Stimulated activated naive B cell treated with anti-CD40 and anti-IgM and Interleukin-4, amounts not matched to agents 10 μg/mL and 1 μg/mL and 100 μg/mL, for 72 hours (primary cell): ENCODE measurements at places on chromosomes 7 and 10.

DNA sequence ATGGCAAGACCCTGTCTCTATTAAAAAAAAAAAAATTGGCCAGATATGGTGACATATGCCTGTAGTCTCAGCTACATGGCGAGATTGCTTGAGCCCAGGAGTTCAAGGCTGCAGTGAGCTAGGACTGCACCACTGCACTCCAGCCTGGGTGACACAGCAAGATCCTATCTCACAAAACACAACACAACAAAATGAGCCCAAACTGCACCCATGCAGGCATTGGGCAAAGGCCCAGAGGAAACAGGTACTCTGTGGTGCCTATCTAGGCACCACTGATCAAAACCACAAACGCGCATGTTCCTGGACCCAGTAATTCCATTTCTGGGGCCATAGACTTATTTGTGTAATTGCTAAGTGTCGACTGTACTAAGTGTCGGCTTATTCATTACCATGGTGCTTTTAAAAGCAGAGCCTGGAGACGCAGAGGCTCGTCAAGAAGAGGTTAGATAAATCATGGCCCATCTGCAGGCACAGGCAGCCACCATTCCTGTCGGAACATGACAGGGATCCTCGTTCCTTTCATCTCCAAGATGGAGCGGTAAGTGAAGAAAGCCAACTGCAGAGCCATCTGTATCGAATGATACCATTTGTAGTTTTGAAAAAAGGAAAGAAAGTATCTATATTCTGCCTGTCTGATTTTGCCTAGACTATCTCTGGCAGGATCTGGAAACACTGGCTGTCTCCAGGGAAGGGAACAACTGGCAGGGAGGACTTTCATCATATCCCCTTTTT, 160.4 kb upstream of the RHEB start:
- DNase-seq, result no peak

DNA sequence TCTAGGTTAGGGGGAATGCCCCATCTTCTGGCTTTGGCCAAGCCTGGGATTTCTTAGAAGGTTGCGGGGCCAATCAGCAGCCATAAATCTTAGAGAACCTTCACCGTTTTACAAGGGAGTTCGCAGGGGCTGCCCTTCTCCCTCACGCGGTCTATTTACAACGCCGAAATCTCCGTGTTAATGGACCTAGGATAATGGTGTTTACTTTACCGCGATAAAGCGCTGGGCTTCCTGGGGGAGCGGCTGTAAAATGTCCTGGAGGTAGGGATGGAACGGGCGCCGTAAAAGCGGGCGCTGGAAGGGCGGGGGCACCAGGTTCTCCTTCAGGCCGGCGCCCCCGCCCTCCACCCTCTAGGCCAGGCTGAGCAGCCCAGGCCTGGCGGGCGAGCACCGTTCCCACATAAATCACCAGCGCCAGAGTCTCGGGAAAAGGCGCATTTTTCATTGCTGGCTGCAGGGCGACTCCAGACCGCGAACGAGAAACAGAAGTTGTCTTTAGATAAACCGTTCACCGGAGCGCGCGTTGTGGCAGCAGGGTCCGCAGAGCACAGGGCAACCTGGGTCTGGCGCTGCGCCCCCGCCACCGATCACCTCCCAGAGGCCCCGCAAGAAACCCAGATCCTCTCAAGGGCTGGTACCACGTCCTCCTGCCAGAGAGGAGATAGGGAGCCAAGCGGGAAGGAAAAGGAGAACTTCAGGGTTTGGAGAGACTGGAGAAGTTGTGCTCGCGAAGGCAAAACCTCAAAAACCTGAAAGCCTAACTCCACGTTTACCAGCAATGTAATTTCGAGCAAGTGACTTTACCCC, 12.5 kb upstream of the NKX2-3 start:
- DNase-seq, result no peak

GRCh38 chr7:142833174-142834048, 21.5 kb upstream of the EPHB6 start:
- DNase-seq, result no peak

DNA sequence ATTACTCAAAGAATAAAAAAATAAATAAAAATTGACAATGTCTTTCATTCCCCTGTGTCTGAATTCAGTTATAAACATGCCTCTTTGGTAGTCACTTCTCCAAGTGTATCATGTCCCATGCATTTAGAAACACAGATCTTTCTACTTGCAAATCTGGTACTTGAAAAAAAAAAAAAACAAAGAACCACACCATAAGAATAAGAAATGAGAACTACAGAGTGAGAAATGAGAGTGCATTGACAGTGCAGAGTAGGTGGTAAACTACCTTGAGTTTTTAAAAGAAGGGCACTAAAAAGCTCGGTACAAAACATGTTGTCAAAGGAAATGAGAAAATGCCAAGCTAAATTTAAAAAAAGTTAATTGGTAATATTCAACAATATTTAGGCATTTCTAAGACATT, 123.0 kb downstream of the GPR85 start:
- no peak for DNase-seq

- no peak for DNase-seq
These were observed 25.7 kb downstream of the NUB1 start for GRCh38 chr7:151367284-151367683.

GRCh38 chr10:77498210-77498609, 139.4 kb downstream of the KCNMA1 start:
- DNase-seq, result no peak

DNA sequence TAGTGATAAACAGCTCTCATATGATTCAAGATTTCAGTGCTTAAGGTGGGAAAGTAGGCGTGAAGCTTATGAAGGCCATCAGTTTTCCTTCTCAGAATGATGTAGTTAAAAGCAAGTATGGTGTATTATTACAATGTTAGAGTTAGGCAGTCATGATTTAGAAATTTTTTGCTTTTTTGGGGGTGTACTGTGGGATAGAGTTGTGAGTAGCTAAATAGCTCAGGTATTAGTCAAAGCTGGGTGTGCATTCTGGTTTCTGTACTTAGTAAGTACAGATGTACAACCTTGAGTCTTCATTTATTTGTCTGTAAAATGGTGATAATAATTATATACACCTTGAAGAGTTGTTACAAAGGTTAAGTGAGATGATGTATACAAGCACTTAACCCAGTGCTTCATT, 52.2 kb downstream of the R3HCC1L start:
- DNase-seq, result no peak

DNA sequence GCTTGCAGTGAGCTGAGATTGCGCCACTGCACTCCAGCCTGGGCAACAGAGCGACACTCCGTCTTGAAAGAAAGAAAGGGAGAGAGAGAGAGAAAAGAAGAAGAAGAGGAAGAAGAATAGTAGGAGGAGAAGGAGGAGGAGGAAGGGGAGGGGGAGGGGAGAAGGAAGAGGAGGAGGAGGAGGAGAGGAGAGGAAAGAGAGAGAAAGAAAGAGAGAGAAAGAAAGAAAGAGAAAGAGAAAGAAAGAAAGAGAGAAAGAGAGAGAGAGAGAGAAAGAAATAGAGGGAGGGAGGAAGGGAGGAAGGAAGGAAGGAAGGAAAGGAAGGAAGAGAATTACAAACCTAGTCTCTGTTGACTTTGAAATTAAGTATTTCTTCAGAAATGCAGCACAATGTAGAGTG, 7.8 kb upstream of the SRPK2 start:
- no peak for DNase-seq

DNA sequence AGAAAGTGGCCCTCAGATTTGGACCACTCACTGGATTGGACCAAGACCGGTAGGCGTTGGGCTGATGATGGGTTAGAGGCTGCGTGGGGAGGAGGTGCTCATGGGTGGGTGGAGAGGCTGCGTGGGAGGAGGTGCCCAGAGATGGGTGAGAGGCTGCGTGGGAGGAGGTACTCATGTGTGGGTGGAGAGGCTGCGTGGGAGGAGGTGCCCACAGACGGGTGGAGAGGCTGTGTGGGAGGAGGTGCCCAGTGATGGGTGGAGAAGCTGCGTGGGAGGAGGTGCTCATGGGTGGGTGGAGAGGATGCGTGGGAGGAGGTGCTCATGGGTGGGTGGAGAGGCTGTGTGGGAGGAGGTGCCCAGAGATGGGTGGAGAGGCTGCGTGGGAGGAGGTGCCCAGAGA, 346.3 kb downstream of the PAXIP1 start:
- no peak for DNase-seq

GRCh38 chr10:95355301-95355700, 64.5 kb upstream of the PDLIM1 start:
- DNase-seq, result no peak

DNA sequence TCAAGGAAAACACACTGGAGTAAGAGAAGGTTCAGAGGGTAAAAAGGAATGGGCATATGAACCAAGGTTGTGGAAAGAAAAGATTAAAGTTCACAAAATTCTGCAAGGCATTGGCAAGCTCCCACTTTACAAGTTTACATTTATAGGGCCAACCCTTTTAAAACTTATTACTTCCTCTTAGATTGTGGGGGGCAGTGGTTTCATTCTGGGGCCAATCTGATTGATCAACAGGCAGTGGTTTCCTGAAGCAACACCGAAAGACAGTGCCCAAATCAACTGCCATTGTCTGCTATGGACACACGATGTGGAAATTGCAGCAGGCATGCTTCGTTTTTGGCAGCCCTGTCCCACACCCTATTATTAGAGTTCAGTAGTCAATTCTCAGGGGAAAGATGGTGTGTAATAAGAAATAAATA, 154.0 kb downstream of the SGMS1 start:
- no peak for DNase-seq

DNA sequence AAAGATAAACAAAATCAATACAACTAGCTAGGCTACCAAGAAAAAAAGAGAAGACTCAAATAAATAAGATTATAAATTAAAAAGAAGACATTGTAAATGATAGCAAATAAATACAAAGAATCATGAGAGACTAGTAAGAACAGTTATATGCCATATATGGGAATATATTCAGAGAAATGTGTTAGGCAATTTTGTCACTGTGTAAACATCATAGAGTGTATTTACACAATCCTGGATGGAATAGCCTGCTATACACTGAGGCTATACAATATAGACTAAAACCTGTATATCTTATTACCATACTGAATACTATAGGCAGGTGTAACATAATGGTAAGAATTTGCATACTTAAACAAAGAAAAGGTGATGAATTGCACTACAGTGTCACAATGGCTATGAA, 717.4 kb downstream of the PARD3 start:
- no peak for DNase-seq

DNA sequence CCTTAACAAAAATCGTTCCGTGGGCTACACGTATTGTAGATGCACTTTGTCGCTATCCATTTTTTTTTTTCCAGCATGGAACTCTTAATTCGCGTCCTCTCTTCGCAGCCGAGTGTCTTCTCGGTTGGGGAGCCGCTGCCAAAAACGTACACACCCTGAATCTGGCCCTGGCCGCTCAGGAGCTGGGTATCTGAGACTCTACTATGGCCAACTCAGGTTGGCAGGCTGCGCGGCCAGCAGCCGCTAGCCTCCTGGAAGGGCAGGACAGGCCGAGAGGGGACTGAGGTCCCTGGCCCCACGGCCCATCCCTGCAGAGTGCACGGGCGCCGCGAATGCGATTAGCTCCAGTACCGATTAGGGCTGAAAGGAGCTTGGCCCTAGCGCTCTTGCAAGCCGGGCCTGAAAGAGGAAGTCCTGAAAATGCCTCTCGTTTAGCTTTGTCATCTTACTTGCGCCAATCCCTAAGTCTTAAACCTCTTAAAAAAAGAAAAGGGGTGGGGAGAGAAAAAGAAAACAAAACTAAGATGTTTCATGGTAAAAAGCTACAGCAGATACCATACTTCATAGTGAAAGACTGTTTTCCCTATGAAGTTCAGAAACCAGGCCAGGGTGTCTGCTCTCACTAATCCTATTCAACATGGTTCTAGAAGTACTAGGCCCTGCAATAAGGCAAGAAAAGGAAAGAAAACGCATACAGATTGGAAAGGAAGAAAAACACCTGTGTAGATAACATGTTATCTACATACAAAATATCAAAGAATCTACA, 113.2 kb upstream of the RHEB start:
- DNase-seq, result peak; percentile 74

DNA sequence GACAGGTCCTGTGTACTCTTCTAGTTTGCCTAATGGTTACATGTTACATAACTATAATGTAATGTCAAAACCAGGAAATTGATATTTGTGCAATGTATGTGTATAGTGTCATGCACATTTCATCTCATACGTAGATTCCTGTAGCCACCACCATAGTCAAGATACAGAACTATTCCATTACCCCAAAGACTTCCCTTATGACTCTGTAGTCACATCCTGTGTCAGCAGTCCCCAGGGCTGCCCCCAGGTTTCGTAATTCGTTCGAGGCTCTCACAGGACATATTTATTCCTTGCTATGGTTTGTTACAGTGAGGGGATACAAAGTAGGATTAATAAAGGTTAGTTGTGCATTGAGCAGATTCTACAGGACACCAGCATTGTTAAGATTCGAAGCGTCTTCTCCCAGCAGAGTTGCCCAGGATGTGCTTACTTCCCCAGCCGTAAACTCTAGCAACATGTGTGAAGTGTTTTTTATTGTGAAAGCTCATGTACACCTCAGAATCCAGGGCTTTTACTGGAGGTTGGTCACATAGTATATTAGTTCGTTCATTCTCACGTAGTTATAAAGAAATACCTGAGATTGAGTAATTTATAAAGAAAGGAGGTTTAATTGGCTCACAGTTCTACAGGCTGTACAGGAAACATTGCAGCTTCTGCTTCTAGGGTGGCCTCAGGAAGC, 18.6 kb downstream of the RABGEF1 start:
- no peak for DNase-seq

DNA sequence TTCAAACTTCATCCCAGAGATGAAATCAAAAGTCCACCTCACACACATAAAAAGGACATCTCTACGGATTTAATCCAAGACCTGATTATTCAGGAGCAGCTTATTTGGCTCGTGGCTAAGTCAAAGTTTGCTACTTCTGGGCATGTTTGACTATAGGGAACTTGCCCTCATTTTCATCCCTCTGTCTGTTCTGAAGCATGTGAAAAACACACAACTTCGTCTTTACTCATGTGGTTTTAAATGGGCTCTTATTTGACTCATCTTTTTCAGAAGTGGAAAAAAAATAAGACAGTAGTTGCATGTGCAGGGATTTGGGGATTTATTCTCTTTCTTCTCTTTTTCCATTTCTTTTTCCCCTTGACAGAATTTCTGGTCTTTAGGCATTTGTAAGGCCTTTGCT, 295.9 kb downstream of the TFEC start:
- DNase-seq, result no peak

- DNase-seq, result no peak
These were observed 328.6 kb downstream of the SUGCT start for GRCh38 chr7:40463446-40463845.

GRCh38 chr7:139958599-139959284, 104.0 kb downstream of the PARP12 start:
- no peak for DNase-seq

- DNase-seq, result no peak
These were observed 335.9 kb downstream of the GFRA1 start for GRCh38 chr10:115936926-115937767.

- no peak for DNase-seq
These were observed 33.3 kb upstream of the GARS1 start for GRCh38 chr7:30561389-30561788.

GRCh38 chr7:64544010-64544409, 18.9 kb downstream of the ZNF680 start:
- no peak for DNase-seq

DNA sequence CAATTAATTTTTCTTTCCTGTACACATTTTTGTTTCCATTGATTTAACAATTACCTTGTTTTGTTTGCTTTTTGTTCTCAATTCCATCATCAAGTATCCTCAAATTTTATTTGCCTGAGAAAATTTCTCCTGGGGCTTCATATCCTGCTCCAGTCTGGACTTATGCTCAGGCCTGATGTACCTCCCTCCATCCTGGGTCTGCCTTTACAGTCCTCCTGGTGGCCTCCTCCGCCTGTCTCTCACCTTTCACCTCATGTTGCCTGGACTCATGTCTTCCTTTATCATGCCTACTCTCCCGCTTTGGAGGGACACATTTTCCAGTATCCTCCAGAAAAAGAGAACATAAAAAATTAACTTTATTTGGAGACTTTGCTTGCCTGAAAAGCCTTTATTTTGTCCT, 12.1 kb upstream of the TAS2R60 start:
- no peak for DNase-seq

- peak; percentile 85 for DNase-seq
These were observed 32.5 kb downstream of the OGDH start for GRCh38 chr7:44638611-44639557.
